Prostate gland (tissue), 2 donors: ENCODE measurements at places on chromosomes 4 and X.

DNA sequence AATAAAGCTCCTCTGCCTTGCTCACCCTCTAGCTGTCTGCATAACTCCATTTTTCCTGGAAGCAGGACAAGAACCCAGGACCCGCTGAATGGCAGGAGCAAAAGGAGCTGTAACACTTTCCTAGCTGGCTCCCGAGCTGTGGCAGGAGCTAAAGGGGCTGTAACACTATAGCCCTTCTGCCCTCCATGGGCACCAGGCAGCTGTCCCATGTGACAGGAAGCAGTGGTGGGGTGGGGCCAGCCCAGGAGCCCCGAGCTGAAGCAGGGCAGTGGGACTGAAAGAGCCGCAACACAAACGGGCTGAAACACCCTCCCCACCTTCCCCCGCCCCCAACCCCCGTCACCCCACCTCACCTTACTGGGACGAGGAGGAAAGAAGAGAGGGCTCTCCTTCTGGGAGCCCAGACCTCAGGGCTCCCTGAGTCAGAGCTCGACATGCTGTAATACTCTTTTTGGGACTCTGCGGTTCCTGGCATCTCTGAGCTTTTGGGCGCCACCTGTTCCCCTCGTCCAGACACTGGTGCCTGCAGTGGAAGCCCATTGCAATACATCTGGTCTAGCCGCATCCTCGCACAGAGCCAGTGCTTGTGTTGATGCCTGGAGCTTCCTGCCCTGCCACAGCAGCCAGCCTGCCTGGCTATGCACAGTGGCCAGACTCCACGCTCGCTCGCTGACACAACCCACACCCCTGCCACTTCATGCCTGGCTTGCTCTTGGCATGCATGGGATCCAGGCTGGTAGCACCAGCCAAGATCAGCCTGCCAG is 39.4 kb downstream of the PPM1K start:
- no peak for DNase-seq

- DNase-seq = peak; percentile 3
Measured at GRCh38 chrX:33211356-33212260, at the start of gene DMD. Gene DMD (minus strand): TSS chrX:33211549. CDS start chrX:33211312, 237 bp downstream.

- no peak for DNase-seq
Measured at GRCh38 chr4:2823301-2823670, 20.4 kb upstream of the ADD1 start.

GRCh38 chrX:74902806-74903205 is 22.4 kb downstream of the NEXMIF start:
- peak; percentile 3 for DNase-seq

GRCh38 chrX:3244955-3245354 is 101.5 kb downstream of the MXRA5 start:
- DNase-seq = no peak
